ENCODE measurements at places on chromosomes 11 and 22. TPM values are rescaled to one million over a fixed set of nuclear protein-coding genes. Genes with fewer than 3 reads are reported as not detected.

DNA sequence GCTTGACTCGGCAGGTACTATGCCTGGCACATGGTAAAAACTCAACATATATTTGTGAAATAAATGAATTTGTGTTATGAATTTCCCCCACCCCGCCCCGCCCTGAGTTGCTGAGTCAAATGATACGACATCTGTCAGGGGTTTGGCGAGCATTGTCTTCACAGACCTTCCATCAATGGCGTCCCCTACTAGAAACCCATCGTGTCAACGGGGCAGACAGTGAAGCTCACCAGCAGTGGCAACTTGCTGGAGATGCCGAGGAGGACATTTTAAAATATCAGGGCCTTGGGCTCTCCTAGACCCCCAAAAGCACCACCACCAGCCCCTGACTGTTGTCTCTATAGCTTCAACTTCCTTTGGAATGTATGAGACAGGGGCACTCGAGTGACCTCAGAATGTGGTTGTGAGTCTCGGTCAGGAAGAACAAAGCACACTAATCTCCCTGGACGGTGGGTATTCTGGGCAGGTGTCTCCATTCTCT is 761 bp upstream of the NXF1 start:
- no peak for DNase-seq

- DNase-seq: no peak
These were observed 1.4 kb upstream of the LRRC10B start for GRCh38 chr11:61507012-61507768.

MMP27 gene
- total RNA-seq: not detected

- no peak for DNase-seq
These were observed 114.2 kb upstream of the NAV2 start for GRCh38 chr11:19598456-19598855.

- peak; percentile 76 for DNase-seq
These were observed 626 bp downstream of the FLRT1 start for GRCh38 chr11:64036087-64037026.

DNA sequence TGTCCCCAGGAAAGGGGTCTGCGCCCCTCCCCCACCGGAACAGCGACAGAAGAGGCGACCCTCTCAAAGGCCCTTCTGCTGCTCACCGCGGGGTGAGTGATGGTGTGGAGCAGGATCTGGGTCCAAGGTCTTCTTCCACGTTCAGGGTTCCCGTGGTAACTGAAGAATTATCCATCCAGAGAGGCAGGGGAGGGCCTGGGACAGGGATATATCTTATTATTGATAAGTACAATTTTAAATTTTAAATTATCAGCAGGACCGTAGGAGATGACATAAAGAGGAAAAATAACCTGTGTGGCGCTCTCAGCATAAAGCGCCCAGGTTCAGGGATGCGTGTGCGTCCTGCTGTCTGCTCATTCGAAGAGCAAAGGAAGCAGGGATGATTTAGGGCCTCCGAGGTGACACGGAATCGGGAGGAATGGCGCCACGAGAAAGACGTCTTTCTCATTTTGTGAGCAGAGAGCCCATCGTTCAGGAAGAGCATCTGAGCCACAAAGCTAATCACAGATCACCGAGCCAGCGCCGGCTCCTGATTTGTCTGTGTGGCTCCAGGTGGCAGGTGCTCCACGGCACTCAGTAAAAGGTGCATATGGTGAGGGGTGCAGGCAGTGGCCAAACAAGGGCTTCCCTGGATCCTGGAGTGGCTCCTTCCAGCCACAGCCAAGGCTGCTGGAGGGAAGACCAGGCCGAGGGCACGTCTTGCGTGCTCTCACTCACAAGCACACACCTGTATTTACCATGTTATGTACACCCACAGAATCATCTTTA is 19.3 kb downstream of the KRTAP5-5 start:
- no peak for DNase-seq

INPP5J gene
- 9.6 TPM for total RNA-seq

SLC5A1 gene
- 2.3 TPM for total RNA-seq

C11orf87 gene
- total RNA-seq: 0.18 TPM

DNA sequence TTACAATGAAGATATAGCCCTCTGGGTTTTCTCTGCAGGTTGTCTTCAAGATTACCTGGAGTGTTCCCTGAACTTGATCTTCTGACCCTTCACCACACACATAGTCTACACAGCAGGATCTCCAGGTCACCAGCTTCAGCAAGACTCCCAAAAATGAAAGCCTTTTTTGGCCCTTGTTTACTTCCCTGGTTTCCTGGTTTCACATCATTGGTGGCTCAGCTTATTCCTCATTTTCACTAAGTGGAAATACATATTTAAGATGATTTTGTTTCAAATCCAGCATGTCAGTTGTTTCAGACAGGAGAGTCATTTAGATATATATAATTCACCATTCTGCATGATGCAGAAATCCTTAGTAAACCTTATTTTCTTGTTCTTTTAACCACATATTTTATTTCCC is 41.6 kb upstream of the MPEG1 start:
- no peak for DNase-seq

GRCh38 chr11:29447821-29448220 is 569.0 kb downstream of the KCNA4 start:
- no peak for DNase-seq

GRCh38 chr11:65471447-65471891 is 27.4 kb upstream of the MALAT1 start:
- DNase-seq: peak; percentile 83

DNA sequence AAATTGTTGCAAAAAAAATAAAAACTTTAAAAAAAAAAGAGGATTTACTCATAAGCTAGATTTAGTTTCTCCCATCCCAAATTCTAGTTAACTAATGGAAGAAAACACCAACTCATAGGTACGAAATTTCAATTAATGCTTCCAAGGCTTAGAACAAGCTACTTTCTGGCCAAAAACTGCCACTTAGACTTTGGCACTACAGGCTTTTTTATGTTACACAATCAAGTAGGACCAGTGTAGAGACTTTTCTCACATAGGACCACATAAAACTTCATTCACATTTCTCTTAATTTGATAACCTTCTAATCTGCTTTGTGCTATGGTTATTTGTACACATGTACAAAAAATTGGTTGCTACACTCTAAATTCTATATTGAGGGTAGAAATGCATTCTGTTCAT is 3.1 kb downstream of the ST13 start:
- no peak for DNase-seq

- no peak for DNase-seq
These were observed 9.4 kb upstream of the FBLN1 start for GRCh38 chr22:45493286-45493771.

CRYBA4 gene
- not detected for total RNA-seq

KCNJ5 gene
- total RNA-seq: 0.58 TPM
